Cerebellum (tissue), 4 donors: ENCODE measurements at places on chromosomes 1 and 21. TPM values are rescaled to one million over a fixed set of nuclear protein-coding genes. Genes with fewer than 3 reads are reported as not detected.

The OR2T29 gene
- total RNA-seq = not detected

The NBPF4 gene
- not detected for total RNA-seq

The AMIGO1 gene
- 10.1 TPM for total RNA-seq

The OLIG2 gene
- total RNA-seq = 14.4 TPM

The C1orf74 gene
- total RNA-seq = 2.4 TPM

The RHOU gene
- 34.0 TPM for total RNA-seq

The RO60 gene
- 205 TPM for total RNA-seq

The ZSWIM5 gene
- 25.1 TPM for total RNA-seq

The GCLM gene
- total RNA-seq = 6.4 TPM

The SPATA21 gene
- total RNA-seq = not detected

The DCDC2B gene
- not detected for total RNA-seq

The OR2AK2 gene
- total RNA-seq = 3.0 TPM

The KRTAP11-1 gene
- not detected for total RNA-seq

The LSM10 gene
- 3.5 TPM for total RNA-seq

The ERG gene
- 2.3 TPM for total RNA-seq

The RHOC gene
- total RNA-seq = 31.7 TPM

The HLX gene
- 1.00 TPM for total RNA-seq

DNA sequence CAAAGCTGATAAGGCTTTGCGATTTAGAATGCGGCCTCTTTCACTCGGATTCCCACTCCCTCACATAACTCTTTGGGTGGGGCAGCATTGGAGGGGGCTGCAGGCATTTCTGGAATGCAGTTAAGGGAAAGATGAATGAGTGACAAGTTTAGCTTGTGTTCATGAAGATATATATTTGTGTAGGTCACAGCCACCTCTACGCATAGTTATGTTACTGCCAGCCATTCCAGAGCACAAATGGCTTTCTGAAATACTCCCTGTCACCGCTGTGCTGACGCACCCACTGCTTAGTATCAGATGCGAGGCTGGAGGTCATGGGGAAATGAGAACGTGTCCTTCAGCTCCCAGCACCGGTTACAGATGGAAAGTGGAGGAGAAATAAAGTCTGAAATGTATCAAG is 54.1 kb upstream of the ATP1A1 start:
- DNase-seq = no peak

DNA sequence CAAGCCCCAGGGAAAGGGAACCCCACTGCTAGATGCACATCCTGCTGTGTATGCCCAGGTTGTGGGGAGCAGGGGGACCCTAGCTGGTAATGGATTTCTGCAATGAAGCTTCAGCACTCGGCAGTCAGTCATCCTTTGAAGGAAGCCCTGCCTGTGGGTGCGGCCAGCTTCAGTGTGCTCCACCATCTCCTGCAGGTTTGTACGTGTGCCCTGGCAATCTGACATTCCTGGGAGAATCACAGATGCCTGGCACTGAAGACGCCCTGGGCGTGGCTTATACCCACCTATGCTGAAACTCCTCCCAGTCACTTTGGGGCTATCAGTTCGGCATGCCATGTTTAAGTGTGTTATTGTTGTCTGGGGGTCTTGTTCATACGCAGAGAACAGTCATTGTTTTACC is 6.8 kb downstream of the SPRR5 start:
- no peak for DNase-seq

DNA sequence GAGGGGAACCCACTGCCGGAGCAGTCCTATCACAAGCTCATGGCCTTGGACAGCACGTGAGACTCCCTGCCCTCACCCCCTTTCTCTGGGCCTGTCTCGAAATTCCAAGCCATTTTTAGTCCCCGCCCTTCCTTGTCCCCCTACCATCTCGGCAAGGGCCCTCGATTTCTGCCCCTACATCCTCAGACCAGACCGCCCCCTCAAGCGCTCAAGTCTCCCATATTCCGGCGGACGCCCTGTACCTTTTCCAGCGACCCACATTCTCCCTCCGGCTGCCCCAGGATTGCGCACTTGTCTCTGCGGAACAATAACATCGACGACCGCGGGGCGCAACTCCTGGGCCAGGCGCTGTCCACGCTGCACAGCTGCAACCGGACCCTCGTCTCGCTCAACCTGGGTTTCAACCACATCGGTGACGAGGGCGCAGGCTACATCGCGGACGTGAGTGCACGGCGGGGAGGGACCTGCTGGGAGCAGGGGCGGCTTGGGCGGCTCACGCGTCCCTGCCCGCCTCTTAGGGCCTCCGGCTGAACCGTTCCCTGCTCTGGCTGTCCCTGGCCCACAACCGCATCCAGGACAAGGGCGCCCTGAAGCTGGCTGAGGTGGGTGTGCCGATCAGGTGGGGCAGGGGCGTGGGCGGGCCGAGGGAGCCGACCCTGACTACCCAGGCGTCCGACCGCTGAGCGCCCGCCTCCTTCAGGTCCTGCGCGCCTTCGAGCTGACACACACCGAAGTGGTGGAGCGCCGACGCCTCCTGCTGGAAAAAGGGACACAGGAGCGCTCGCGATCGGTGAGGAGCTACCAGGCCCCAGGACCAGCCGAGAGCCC is 7.0 kb downstream of the LRRC71 start:
- DNase-seq = peak; percentile 47

DNA sequence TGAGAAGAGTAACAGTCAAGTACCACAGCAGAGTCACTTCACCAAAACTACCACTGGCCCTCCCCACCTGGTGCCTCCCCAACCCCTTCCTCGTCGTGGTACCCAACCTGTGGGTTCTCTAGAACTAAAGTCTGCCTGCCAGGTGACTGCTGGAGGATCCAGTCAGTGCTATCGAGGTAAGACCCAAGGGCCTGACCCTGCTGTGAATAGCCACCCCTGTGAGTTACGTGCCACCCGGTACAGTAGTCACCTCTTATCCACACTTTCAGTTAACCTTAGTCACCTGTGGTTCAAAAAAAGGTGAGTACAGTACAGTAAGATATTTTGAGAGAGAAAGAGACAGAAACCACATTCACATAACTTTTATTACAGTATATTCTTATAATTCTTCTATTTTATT is 16.5 kb downstream of the TTF2 start:
- DNase-seq = no peak

GRCh38 chr1:6918186-6918924 is 133.1 kb downstream of the CAMTA1 start:
- no peak for DNase-seq

DNA sequence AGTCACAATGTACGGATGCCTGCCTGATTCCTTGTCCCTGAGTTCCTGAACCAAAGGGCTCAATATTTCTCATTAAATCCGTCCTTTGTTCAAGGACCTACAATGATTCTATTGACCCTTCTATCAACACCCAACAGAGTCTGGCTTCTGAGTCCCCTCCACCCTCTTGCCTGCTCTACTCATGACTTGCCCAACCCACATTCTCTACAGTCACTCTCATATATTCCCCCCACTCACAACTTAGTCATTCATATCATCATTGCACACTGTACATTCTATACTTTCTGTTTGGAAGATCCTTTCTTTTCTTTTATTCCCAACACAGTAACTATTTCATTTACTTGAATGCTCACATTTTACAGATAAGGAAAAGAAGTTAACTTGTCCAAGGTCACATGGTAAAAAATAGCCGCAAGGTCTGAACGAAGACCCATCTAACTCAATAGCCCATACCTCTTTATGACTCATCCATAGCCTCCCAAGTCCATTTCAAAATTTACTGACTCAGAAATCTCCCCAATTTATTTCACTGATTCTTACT is 3.6 kb downstream of the OTUD7B start:
- DNase-seq = no peak

GRCh38 chr1:188365874-188366273 is 1537.1 kb downstream of the PLA2G4A start:
- DNase-seq = no peak

GRCh38 chr1:41293779-41294178 is 51.7 kb upstream of the SCMH1 start:
- DNase-seq = no peak

DNA sequence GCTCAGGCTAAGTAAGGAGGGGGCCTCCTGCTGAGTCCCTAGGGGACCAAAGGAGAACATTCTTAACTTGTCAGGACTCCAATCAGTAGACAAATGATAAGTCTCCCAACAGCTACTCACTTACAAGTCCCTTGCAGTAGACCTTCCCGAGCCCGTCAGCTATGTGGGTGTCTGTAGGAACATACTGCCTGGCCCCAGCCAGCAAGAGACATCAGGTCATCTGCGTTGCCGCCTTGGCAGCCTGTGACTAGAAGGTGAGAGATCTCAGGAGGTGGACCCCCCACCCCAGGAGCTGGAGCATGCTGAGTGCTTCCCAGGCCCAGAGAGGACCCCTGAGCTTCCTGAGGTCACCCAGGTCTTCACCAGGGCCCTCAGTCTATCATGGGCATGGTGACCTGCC is 250.5 kb downstream of the C1orf94 start:
- DNase-seq = no peak

- no peak for DNase-seq
Measured at GRCh38 chr1:66981679-66982078, 56.9 kb downstream of the MIER1 start.

- no peak for DNase-seq
Measured at GRCh38 chr1:107647012-107647411, 318.0 kb downstream of the VAV3 start.

DNA sequence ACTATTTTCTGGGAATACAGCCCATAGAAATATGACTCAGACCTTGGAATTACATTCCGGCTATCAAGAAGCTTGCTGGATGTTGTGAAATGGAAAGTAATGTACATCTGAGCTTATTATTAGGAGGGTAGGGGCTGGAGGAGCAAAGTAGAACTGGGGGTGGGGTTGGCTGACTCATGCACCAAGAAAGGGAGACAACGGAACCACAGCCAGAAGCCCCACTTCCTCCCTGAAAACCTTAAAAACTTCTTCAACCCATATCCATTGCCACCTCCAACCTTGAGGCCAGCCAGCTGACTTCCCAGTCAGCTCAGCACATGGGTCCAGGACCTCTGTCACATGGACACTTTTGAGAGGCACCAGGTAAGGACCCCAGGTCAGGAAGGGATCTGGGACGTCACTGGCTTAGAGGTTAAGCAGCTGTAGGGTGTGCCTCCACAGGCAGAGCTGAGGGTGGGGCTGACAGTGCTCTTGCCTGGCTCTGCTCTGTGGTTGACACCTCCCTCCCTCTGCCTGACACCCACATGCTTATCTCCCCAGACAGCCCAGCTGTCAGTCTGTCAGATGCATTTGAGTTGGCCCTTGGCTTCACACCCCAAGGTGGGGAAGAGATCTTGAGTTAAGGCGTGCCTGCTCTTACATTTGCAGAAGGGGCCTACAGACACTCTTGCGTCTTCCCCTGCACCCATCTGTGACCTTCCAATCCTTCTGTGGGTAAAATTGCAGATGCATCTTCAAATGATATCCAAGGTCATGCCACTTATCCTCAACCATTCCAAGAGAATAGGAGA is 5.7 kb upstream of the ZNF683 start:
- no peak for DNase-seq

GRCh38 chr1:21530368-21531016 is 21.3 kb downstream of the ALPL start:
- DNase-seq = no peak

- DNase-seq = no peak
Measured at GRCh38 chr1:84876353-84876752, 16.7 kb downstream of the LPAR3 start.

DNA sequence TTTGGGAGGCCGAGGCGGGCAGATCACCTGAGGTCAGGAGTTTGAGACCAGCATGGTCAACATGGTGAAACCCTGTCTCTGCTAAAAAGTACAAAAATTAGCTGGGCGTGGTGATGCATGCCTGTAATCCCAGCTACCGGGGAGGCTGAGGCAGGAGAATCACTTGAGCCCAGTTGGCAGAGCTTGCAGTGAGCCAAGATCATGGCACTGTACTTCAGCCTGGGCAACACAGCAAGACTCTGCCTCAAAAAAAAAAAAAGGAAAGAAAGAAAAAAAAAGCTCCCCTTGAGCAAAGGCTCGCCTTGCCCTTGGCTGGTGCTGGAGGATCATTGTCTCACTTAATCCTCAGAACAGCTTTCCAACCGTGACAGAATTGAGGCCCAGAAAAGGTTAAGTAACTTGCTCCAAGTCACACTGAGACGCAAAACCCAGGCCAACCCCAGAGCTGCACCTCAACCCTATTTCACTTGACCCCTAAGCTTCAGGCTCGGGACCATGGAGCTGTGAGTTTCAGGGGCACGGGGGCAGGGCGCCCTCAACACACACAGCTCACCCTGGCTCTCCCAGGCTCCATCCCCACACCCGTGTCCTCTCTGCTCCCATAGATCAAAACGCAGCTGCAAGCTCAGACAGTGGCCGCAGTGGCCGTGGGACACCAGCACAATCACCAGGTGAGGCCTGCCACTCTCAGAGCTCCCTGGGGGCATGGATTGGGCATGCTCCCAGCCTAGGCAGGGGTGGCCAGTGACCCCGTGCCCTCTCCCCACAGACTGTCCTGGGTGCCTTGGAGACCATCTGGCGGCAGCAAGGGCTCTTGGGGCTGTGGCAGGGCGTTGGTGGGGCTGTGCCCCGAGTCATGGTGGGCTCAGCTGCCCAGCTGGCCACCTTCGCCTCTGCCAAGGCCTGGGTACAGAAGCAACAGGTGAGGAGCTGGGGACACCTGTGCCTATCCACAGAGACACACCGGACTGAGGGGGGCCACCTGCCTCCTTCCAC is 1.6 kb downstream of the SLC25A34 start:
- no peak for DNase-seq

DNA sequence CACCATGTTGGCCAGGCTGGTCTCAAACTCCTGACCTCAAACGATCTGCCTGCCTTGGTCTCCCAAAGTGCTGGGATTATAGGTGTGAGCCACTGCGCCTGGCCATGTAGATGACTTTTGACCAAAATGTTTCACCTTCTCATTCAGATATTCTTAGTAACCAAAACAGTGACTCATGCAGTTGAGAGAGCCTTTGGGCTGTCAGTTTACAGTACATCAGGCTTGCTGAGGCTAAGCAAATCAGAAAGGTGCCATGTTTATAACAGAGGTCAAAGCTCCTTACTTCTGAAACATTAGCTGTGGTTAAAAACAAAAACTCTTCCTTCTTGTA is 21.0 kb downstream of the CNIH4 start:
- no peak for DNase-seq

- no peak for DNase-seq
Measured at GRCh38 chr21:27248814-27249213, 281.9 kb upstream of the ADAMTS5 start.

- no peak for DNase-seq
Measured at GRCh38 chr1:179826626-179827280, 50.9 kb downstream of the TOR1AIP2 start.

- no peak for DNase-seq
Measured at GRCh38 chr1:18811733-18812452, 47.6 kb downstream of the TAS1R2 start.

- no peak for DNase-seq
Measured at GRCh38 chr1:160800645-160801408, 4.9 kb downstream of the LY9 start.

DNA sequence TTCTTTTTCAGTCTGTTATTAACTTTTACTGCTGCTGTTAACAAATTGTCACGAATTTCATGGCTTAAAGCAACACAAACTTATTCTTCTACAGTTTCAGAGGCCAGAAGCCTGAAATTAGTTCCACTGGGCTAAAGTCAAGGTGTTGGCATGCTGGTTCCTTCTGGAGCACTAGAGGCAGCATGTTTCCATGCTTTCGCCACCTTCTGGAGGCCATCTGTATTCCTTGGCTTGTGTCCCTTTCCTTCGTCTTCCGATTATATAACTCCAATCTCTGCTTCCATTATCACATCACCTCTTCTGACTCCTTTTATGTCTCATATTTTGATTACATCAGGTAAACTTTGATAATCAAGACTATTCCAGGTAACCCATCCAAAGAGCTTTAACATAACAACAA is 1742.1 kb downstream of the BRINP3 start:
- DNase-seq = no peak
